ENCODE measurements at places on chromosomes 4 and X.

DNA sequence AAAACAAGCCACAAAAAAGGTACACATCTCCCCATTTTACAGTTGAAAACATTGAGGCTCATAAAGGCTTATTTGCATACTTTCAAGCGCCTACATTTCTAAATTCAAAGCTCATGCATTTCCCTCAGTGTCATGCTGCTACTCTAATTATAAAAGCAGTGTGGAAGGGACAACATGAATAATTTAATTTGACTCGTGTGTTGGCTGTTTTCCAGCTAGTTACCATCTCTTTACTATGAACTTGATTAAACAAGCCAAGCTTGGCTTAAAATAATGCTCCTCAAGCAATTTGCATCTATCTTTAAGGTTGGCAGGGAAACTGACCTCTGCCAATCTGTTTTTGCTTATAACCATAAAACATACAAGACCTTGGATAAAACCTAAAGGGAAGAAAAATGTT lies 252.5 kb upstream of the NEIL3 start:
- no peak for DNase-seq

- no peak for DNase-seq
These were observed 51.1 kb downstream of the C4orf51 start for GRCh38 chr4:145731028-145731427.

GRCh38 chr4:122104184-122104583 lies 47.9 kb upstream of the BLTP1 start:
- no peak for DNase-seq

DNA sequence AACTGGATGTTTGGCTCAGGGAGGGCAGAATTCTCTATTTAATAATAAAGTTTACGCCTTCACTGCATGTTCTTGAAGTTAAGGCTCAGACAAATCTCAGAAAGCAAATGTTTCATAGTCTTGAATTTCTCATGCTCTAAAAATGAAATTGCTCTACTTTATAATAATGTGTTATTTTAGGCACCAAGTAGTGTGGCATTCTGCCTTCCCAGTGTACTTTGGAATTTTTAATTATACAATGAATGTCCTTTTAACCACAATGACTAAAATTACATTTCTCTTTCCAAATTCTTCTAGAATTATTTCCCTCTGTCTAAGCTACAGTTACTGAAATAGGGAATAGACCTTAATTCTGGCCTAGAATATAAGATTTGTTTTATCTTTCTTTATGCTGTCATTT lies 97.9 kb upstream of the PDE5A start:
- DNase-seq: no peak

DNA sequence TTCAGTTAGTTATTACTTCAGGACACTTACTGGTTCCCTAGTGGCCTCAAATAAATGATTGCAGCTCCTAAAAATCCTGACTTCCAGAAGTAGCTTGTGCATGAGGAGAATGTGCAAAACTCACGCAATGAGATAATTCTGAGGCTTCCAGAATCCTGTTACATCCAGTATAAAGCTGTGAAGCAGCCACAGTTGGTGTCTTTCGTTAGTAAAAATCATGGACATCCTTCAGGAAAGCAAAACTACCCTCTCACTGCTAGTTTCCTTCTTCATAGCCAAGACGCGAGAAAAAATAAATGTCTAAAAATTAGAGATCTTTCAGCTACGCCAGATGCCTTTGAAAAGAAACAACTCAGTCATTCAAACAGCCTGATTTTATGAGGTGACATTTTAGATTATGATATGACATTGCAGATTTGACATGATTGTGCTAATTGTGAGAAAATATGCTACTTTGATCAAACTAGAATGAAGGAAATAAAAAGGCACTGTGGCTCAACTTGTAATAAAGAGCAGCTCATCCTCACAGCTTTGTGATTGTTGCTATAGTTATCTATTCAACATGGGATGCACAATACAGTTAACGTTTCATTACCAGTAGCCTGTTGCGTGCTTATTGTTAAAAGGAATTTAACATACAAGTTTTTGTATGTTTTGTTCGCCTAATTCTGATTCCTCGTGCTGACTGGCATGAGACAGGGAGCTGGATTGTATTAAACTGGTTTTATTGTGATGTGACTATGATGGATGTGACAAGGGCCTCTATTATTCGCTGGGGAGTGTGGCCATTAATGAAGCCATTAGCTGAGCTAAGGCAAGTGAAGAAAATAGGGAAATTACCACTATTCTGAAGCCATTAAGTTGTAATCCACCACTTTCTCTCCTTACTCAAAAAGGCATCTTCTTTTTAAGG lies 40.5 kb downstream of the AFF2 start:
- DNase-seq: no peak

DNA sequence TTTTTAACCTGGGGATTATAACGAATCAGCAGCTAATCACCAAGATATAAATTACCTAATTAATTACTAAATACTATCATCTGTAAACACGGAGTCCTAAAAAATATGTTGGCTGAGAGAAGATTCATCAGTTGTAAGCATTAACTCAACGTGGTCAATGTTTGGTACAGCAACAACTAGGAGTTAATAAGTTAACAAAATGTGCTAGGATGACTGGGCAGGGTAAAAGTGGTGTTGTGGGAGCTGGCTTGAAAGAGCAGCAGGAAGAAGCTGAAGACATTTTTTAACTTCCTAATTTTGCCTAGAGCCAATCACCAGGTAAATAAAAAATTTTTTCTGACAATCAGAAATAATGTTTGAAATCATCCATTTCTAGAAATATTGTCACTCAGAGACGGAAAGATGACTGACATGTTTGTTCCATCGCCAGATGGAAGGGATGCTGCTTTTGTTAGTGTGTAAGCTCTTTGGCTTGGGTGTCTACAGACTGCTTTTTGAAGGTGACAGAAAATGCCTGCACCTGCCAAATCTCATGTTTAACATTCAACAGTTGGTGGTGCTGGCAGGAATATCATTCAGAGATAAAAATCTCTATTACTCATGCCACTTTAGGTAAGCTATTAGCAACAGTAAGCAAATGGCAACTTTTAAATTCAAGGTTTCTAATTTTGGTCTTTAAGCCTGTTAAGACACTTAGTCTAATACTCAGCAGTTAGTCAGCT lies 1126.9 kb downstream of the STPG2 start:
- DNase-seq: no peak

Data from NCI-H1417 treated with DMSO at 0.1 percent for 48 hours (cell line).